ENCODE measurements at places on chromosomes 6 and 20.

- no peak for DNase-seq
These were observed 517 bp downstream of the ACTL10 start for GRCh38 chr20:33667245-33667675.

DNA sequence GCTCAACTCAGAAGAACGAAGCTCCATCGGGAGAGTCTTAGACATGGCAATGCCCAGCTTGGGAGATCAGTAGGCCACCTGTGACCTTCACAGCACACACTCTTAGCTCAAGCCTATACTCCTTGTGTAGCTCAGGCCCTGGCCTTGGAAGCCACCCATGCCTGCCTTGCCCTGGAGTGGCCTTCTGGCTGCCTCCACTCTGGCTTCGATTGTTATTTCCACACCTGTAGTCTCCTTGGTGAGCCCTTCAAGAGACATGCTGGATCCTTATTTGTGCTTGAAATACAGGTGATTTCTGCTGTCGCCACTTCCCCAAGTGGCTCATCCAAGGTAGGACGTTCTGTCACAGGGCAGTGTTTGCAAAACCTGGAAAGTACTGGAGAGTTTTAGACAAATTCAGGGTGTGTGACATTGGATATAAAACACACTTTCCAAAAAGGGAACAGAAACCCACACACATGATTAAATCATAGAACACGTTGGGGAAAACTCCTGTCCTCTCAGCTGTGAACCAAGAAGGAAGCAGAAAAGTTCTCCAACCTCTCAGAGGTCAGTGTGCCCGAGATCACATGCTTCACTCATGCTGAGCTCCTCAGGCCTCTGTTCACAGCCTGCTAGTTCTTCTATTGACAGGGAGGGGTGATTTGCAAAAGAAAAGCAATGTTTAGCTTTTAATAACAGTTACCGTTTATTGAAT, 391.8 kb downstream of the CDC5L start:
- DNase-seq = no peak

DNA sequence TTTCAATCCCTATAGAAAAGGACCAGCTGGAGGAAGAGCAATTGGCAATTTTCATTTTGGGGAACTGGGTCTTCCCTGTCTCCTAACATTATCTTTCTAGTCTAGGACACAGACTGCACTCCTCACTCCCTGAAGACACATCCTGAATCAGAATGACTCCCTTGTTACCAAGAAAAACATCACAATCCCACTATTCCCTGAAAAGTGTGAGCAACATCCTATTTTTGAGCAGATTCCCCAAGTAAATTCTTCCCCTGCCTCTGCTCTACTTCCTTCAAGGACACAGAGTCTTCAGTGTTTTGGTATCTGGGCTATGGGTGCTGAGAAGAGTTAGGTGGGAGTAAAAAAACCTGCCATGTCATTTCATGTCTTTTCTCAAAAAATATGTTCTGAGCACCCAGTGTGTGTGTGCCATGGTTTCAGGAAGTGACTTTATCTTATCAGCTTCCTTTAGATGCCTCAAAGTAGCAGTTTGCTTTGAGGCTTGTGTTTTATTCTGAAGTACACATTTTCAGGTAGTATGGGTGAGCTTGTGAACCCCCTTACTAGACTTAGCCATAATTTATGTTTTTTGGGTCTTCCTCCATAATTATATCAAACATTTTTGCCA, 12.4 kb downstream of the LAMA4 start:
- DNase-seq = no peak

DNA sequence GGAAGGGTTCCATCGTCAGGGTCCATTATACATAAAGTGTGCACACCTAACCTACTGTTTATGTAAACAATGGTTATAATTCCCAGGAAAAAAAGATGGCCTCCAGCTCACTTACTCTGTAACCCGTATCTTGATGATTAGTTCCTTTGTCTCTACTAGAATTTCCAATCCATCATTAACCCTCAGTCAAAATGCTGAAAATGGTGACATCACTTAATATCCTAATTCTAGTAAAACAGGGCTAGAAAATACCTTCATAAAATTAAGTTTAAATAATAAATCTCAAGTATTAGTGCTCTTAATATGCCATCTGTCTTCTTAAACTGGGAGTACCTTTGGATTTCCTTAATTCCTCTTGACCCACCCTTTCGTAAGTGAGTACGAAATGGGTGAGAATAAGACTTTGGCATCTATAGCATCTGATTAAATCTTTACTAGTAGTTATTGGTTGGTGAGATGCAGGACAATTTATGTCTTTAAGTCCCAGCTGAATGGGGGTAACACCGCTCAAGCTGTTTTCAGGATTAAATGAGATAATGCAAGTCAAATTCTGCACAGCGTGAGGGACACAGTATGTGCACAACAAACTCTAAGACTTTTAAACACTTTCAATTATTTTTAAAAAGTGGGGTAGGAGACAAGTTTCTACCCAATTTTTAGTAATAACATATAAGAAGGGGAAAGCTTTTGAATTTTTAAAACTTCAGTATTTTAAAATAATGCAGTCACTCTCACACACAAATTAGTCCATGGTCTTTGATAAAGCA, 1.6 kb downstream of the HMGN3 start:
- DNase-seq = no peak

- no peak for DNase-seq
These were observed 36.7 kb downstream of the MAN1A1 start for GRCh38 chr6:119312875-119313338.

- no peak for DNase-seq
These were observed 2.2 kb downstream of the ZNFX1 start for GRCh38 chr20:49275636-49276035.

- no peak for DNase-seq
These were observed 1.3 kb upstream of the NKAIN2 start for GRCh38 chr6:123802351-123802696.

DNA sequence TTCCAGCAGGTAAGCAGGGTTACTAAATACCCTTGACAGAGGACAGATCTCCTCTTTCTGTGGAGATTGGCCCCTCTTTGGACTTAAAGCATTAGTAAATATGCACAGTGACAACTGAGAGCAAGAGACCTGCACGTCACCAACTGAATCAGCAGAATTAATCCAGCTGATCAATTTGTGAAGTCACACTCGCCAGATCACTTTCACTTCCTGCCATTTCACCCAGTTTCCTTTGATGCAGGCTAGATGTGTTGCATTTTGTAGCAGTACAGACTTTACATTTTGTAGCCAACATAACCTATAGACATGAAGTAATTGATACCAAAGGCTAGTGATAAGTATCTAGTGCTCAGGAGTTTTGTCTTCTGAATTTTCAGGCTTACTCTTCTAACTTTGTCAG, 11.9 kb downstream of the SYNE1 start:
- no peak for DNase-seq

- DNase-seq = peak; percentile 89
These were observed 45.6 kb downstream of the LRRN4 start for GRCh38 chr20:6008254-6008653.

GRCh38 chr20:15890407-15890982, 682.8 kb downstream of the KIF16B start:
- peak; percentile 35 for DNase-seq

DNA sequence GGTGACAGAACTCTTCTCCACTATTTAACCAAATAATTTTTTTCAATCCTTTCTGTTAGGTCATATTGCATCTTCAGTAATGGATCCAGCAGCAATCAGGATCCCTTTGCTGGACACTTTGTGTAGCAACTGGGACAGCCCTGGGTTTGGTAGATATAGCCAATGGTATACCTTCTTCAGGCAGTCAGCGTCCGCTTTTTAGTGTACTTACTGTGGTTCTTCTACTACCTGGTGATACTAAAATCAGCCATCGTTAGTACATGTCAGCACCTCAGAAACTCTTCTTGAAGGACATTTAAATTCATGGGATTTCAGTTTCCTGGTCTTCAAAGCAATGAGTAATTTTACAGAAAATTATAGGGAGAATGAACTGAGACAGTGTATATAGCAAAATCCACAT, 93.5 kb downstream of the ADGRG6 start:
- no peak for DNase-seq

GRCh38 chr6:116476002-116476678, 15.0 kb downstream of the CALHM6 start:
- DNase-seq = no peak

- peak; percentile 51 for DNase-seq
These were observed 148.7 kb downstream of the PRL start for GRCh38 chr6:22147921-22148776.

DNA sequence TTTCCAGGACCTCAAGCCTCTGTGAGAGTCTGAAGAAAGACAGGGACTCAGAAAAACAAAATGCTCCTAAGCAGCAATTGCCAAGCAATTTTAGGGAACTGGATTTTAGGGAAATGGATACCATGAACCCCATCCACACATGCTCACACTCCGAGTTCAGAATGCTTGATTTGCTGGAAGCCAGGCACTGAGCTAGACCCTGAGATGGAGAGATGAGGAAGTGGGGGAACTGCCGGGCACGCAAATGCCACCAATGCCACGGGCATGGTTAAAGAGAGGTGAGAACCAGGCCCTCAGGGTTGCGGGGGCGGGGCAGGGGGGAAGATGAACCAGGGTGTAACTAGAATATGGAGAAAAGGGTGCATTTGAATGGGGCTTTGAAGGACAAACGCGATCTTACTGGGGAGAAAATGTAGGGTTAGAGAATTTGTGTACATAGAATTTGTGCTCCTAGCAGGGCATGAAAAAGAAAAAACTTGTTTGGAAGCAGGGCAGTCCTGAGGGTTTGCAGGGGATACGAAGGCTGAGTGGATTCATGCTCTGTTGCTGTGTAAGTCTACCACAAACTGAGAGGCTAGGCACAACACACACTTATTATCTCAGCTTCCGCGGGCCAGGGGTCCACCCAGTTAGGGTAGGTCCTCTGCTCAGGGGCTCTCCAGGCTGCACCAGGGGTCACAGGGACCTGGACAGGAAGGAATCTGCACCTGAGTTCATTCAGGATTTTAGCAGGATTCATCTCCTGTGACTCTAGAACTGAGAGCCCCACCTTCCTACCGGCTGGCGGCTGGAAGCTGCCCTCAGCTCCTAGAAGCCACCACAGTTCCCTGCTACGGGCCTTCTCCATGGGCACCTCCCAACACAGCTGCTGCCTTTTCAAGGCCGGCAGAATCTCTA, 108.0 kb downstream of the SNX5 start:
- no peak for DNase-seq

- DNase-seq = peak; percentile 48
These were observed 19.2 kb downstream of the KLHL32 start for GRCh38 chr6:96943555-96944215.

DNA sequence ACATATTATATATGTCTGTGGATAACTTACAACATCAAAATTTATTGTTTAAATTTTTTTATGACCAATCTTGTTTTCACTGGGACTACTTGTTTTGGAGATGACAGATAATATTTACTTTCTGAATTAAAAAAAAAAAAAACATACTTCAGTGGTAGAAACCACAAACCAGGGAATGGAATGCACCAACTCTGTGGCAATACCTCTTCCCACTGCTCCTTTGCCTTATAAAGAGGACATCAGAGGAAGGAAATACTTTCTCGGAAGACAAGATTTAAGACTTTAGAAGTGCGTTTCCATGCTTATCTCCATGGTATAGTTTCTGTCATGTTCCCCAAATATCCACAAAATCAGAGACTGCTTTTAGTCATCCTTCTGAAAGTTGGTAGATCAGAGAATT, 1241.1 kb upstream of the EYS start:
- no peak for DNase-seq

GRCh38 chr6:11604836-11605506, 67.4 kb downstream of the TMEM170B start:
- no peak for DNase-seq

GRCh38 chr6:101650402-101651100, 257.0 kb downstream of the GRIK2 start:
- DNase-seq = no peak

- DNase-seq = no peak
These were observed 24.3 kb upstream of the SCRT2 start for GRCh38 chr20:699811-700338.

GRCh38 chr6:139847457-139847813, 473.0 kb upstream of the CITED2 start:
- no peak for DNase-seq

DNA sequence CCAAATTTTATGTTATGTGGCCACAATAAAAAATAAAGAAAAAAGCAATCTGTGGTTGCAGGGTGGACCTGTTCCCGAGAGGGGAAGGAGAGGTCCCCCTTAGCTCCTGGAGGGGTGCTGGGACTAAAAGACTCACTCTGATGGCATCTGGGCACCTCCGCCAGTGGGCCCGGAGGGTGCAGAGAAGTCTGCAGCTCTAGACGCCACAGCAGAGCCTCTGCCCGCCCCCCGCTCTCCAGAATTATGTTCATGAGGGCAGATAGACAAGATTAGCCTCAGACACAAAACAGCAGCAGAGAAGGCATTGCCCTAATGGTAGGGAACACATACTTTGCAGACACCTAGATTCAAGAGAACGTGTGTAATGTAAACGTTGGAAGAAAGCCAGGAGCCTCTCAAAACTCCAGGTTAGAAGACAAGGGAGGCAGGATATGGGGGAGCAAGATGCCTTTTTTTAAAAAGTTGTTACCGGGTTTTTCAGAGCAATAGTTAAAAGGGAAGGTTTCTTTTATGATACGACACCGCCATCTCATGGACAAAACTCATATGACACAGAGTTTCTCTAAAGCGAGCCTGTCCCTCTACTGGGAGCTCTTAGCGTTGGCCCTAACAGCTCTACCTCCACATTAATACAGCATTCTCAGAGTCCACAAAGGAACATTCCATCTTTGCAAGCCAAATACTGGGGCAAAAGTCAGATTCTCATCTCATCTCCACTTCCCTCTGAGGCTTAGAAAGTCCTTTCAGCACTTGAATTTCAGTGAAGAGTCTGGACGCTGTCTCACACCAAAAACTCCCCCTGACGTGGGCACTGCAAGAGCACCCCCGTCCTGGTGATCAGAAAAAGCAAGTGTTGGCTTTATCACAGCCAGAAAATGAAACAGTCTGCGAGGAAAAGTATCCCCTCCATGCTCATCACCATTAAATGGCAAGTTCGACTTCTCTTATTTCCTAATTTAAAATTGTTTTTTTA, 47.2 kb downstream of the FOXF2 start:
- DNase-seq = no peak

GRCh38 chr6:157245436-157245835, 77.9 kb downstream of the TMEM242 start:
- no peak for DNase-seq

DNA sequence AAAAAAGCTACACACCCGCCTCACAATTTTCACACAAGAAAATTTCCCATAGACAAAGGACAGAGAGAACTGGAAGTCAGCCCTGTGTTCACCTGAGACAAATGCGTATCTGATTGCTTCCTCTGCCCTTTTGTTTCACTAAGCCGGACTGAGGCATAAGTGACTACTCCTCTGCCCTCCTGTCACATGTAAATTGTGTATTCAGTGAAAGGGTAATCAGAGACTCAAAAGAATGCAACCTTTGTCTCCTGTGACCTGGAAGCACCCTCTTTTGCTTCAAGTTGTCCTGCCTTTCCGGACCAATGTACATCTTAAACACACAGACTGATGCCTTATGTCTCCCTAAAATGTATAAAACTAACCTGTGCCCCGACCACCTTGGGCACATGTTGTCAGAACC, 483.8 kb upstream of the EYS start:
- no peak for DNase-seq

GRCh38 chr6:135274561-135275293, 93.6 kb downstream of the MYB start:
- DNase-seq = no peak

- peak; percentile 26 for DNase-seq
These were observed 243.6 kb downstream of the KCNQ5 start for GRCh38 chr6:72865467-72865866.
